CD4-positive, alpha-beta T cell treated with Interleukin-17A for 4 hours (primary cell): ENCODE measurements at places on chromosomes 11 and 22.

DNA sequence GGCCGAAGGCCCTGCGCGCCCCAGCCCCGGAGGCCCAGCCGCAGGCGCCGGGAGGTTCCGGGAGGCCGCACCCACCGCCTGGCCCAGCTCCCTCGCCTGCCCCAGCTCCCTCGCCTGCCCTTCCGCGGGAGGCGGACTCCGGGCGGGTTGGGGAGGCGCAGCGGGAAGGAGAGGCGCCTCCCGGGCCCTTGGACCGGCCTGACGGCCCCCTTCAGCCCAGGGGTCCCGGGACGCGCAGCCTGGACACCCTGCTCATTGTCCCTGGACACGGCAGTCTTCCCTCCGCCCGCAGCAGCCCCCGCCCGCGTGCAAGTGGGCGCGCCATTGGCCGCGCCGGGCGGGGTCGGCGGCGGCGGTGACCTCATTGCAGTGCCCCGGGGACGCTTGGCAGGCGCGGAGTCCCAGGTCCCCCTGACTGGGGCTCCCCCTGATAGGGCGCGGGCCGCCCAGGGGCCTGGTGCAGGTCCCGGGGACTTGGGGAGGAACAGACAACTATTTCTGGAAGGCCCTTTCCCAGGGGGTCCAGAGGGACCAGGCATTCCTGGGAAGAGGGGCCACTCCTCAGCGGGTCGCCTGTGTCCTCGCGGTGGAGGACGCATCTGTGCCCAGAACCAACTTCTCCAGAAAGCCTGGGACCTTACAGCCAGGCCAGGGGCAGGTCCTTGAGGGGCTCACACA lies 501 bp downstream of the CD151 start:
- DNase-seq: peak; percentile 40

- DNase-seq: no peak
These were observed 1049.1 kb downstream of the BRD1 start for GRCh38 chr22:48778308-48779195.

GRCh38 chr22:49827271-49827852 lies 311 bp downstream of the BRD1 start:
- peak; percentile 46 for DNase-seq

GRCh38 chr11:1927026-1927847 lies 7.7 kb downstream of the TNNT3 start:
- no peak for DNase-seq

DNA sequence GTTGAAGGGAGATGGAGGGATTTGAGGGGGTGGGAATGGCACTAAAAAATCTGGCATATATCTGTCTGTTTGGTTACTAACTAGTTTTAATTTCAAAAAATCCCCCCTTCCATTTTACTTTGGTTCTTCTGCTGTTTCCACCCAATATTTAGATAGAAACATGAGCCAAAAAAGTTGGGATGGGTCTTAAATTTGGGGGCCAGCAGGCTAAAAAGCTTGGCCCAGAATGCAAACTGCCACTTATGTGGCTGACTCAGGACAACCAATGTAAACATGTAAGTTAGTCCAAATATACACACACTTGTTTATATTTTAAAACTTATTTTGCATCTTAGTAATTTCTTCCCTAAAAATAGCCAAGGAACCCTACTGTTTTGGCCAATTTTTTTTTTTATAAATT lies 35.7 kb downstream of the LGR4 start:
- no peak for DNase-seq

DNA sequence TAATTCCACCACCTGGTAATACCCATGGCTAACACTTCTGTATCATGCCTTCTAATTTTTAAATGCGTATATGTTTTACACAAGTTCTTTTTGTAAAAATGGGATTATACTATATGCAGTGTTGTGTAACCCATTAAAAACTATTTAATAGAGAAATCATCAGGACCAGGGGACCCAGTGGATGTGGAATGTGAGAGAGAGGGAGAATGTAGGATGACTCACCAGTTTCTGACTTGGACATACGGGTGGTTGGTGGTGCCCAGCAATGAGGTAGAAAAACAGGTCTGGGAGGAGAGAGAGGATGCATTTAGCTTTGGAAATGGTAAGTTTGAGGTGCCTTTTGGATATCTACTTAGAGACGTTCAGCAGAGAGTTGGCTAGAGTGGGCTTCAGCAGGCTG lies 112.0 kb upstream of the TBCEL start:
- DNase-seq: no peak

DNA sequence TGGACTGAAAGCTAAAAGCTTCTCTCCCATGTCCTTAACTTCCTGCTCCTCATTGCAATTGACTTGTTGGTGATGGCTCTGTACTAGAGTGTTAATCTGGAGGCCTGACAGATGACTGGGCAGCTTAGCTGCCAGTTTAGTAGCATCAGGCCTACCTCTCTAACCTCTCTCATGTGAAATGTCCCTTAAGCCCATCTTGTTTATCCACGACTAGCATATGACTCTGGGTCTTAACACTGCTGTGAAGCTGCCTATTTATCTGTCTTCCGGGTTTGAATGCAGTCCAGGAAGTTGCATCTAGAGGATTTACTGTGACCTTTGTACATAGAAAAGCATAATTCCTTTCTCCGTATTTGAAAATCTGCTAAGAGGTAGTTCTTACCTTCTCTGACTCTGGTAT lies 85.3 kb upstream of the HORMAD2 start:
- no peak for DNase-seq

DNA sequence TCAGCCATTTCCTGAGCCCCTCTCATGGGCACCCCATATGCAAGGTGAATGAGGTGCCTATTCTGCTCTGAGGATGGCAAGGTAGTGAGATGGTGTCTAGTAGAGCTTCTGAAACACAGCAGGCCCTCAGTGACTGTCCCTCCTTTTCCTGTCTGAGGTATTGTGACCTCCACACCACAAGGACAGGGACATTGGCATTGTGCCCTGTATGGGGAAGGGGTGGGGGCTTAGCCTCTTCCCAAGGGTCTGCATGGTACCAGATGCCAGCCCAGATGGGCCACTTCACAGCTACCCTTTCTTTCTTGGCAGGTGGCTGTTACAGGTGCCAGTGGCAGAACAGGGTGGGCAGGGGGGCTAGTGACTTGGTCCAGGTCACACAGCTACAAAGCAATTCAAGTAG lies 78.8 kb downstream of the CABIN1 start:
- DNase-seq: no peak

DNA sequence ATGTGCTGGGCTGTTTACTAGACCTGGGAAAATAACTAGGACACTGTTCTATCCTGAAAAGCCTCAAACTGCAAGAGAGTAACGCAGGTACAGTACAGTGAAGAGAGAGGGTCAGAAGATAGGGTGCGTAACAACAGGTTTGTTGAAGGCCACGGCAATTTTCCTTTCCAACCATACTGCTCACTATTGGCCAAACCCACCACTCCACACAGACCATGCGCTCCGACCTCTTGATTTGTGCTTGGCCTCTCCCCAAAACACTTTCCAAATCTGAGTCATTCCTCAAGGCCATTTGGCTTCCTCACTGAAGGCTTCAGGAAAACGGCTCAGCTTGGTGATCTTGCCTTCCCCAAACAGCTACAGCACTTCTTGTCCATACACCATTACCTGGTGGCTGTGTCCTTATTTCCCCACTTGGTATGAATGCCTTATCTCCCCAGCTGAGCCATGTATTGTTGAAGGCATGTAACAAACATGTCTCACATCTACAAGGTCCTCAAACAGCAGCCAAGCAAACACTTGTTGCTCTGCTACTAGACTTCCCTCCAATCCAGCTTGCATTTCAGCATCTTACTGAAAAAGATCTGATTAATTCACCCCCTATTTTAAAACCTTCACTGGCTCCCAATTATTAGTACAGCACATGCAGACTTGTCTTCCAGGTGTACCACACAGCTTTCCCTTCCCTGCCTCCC lies 40.9 kb downstream of the TCF20 start:
- DNase-seq: no peak

DNA sequence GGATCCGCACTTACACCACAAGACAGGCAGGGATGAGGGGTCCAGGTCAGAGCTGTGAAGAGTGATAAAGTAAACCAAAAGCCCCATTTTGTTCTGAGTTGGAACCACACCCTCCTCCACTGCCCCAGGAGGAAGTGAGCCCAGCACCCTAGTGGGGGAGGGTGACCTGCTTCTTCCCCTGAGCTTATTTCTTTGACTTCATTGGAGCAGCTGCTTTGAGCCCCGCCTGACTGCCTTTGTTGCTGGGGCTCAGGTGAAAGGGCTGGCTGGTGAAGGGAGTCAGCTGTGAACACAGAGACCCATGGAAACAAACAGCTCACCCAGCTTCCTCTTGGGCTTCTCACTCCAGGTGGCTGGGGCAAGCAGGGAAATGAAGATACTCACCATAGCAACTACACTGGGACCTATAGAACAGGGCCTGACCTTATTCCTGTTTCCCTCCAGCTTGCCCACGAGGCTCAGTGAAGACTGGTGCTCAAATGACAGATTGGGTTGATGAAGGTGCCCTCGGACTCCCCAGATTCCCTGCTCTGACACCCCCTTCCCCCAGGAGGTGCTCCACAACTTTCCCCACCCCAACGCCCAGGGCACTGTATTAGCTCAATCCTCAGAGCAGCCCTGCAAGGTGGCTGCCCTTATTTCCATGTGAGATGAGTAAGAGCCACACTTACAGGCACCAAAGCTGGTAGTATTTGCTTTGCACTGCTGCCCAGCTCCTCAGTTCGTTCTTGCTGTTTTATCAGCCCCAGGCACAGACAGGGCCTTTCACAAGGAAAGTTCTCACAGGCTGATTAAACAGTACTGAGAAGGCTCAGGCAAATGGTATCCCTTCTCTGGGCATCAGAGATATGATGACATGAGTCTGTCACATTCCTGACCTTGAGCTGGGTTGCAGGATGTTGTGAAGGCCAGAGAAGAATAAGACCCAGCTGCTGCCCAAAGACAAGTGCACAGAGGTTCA lies 2.4 kb downstream of the UCP2 start:
- peak; percentile 89 for DNase-seq

- DNase-seq: no peak
These were observed 12.5 kb downstream of the PRR5L start for GRCh38 chr11:36308577-36308976.

GRCh38 chr11:132779497-132779896 lies 752.8 kb downstream of the OPCML start:
- DNase-seq: no peak

- no peak for DNase-seq
These were observed 8.9 kb downstream of the ALX4 start for GRCh38 chr11:44300844-44301563.

- DNase-seq: no peak
These were observed 2.9 kb downstream of the SCARF2 start for GRCh38 chr22:20434773-20435172.

GRCh38 chr11:116892374-116892773 lies 55.0 kb upstream of the APOA1 start:
- no peak for DNase-seq

DNA sequence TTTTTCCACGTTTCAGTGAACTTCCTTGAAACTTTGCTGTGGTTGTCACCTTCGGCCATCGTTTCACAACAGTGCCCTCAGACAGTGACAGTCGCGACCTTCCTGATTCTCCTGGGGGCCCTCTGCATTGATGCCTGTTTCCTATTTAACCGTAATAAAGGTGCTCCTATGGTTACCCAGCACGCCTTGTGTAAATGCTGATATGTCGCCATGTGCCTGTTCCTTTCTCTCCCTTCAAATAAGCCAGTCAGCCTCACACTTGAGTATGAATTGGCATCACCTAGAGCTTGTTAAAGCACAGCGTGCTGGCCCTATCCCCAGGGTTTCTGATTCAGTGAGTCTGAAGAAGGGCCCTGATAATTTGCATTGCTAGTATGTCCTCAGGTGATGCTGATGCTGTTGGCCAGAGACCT lies 104.8 kb downstream of the MICAL2 start:
- DNase-seq: no peak

GRCh38 chr11:114280696-114281095 lies 15.5 kb upstream of the NNMT start:
- peak; percentile 41 for DNase-seq

DNA sequence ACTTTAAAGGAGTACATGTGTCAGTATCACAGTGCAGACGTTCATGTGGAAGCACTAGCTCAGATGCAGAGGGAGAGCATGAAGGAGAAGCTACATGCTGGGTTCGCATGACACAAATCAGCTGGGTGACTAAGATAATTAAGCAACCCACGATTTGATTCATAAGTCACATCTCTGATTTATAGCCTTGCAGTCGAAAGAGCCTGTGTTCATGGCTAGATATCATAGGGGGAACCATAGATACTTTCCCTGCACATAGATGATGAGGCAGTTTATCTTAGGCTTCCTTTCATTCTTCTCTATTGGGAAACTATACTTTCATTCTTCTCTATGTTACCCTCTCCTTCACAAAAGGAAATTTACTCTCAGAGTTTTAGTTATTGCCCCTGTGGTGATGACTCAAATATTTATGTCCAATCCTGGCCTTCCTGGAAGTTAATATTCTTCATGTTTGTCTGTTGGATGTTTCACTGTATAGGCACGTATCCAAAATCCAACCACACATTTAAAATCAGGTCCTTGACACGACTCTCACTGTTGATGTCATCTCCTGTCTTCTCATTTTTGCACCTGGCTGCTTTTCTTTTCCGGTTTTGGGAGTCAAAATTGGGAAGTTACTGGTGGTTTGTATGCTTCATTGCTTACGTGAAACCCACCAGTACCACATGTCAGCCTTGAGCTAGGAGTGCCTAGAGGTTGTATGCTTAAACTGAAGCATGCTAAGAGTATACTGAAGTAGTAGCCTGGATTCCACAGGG lies 56.3 kb upstream of the SLC5A12 start:
- DNase-seq: no peak

GRCh38 chr11:9568854-9569587 lies 4.4 kb upstream of the WEE1 start:
- peak; percentile 21 for DNase-seq

- DNase-seq: no peak
These were observed 9.7 kb downstream of the TEAD1 start for GRCh38 chr11:12683874-12684273.

DNA sequence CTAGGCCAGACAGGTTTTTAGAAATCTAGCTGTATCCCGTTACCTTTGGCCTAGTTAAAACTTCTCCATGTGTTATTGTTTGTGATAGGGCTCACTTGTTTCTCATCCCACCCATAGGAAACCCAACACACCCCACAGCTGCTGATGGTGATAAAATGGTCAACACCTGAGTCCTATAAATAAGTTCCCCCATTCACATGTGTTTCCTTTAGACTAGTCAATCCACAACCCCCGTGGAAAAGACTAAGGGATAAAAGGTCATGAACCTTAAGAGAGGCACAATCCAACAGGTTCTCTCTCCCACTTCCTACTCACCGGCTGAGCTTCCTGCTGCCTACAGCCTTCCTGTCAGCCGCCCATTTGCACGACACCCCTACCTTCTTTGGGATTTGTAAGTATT lies 768.4 kb downstream of the JRKL start:
- DNase-seq: no peak

DNA sequence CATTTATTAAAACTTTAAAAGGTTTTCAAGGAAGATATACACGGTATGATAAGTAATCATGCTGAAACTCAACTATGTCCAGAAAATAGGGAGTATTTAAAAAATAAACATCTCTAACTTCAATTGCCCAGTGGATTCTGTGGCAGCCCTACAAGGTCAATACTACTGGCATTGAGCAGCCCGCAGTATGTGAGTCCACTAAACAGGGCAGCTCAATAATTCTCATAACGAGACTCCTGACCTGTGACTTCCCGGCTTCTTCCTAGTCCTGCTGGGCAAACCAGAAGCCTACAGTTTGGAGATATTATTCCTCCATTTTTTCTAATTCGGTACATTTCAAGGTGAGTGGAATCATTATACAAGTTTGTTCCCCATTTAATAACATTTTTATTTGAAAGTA lies 580.5 kb upstream of the CCDC90B start:
- no peak for DNase-seq

- no peak for DNase-seq
These were observed 27.8 kb upstream of the LMO2 start for GRCh38 chr11:33919645-33920044.
